B cell (primary cell): ENCODE measurements at places on chromosomes 5 and 9. TPM values are rescaled to one million over a fixed set of nuclear protein-coding genes. Genes with fewer than 3 reads are reported as not detected.

DNA sequence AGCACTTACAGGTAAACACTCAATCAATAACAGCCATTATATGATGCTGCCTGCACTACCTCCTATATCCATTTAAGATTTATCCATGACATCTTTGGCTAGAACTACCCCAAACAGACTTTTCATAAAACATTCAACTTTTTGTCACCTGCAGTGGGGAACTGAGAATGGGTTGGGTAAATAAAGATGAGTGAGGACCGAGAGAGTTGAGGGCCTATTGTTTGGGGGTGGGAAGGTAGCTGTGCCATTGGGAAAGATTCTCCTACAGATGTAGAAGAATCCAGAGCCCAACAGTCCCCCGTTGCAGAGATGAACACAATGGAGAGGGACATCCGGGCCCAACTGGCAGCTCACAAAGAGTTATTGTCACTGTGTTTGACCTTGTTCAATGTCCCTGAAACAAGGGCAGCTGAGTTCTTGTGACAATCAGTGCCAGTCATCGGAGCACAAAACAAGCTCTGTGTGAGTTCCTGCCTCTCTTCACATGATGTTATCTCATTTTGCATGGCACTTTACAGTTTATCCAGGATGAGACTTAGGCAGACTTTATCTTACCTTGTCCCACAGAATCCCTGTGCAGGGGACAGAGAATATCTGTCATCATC, 11.5 kb upstream of the SLC31A2 start:
- no peak for DNase-seq

Gene INSL6
- polyA plus RNA-seq, result not detected in 2 replicates

DNA sequence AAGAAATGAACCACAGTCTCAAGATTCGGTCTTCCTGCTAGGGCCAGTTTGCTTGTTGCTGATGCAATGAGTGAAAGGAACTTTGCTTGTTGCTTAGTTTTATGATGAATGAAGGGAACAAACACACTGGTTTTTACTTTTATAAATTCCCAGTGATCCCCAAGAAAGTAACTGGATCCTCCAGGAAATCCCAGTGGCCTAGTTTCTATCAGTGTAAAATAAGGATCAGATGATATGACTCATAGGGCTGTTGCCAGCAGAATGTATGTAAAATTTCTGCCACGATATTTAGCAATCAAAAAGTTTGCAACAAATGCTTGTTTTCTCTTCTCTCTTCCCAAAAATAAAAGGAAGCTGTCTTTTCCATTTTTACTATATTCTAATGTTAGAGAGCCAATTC, 160.1 kb upstream of the CDKN2B start:
- DNase-seq, result no peak

GRCh38 chr9:130527651-130528310, 51.6 kb upstream of the FUBP3 start:
- no peak for DNase-seq

DNA sequence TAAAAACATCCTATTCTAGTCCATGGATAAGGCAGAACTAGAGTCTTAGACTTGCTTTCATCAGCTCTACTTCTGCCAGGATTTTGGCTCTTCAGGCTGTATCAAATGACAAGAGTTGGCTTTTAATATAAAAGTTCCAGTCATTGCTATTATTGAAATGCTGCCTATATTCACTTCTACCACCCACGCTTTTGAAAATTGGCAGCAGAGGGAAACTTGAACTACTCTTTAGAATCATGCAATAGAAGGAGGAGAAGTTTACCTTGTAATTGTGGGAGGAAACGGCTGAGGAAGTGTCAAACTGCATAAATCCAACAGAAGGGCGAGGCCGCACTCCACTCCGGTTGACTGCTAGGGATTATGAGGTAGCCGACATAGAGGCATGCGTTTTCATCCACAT, 122.6 kb upstream of the BASP1 start:
- no peak for DNase-seq

Gene COL5A1
- polyA plus RNA-seq, result 0.06 and 0.37 TPM in 2 replicates

Gene SOHLH1
- polyA plus RNA-seq, result not detected in 2 replicates

- DNase-seq, result no peak
Observed at GRCh38 chr5:157548513-157549282, 26.9 kb downstream of the ADAM19 start.

GRCh38 chr9:122217640-122218039, 11.1 kb downstream of the LHX6 start:
- no peak for DNase-seq

Gene CRB2
- 1.1 and 1.4 TPM in 2 replicates for polyA plus RNA-seq

DNA sequence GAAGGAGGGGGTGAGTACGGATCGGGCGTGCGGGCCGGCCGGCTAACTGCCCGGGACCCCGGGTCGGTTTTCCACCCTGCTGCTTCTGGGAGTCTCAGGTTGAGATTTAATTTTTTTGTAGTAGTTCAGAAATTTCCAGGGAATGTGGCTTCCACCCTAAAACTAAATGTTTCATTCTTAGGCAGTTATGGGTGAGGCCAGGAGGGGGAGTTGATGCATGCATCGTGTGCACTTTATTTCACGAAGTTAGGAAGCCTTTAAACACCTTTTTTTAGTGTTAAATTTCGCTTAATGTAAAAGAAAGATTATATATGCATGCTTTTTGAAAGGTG, 905 bp downstream of the CDK9 start:
- DNase-seq, result no peak

DNA sequence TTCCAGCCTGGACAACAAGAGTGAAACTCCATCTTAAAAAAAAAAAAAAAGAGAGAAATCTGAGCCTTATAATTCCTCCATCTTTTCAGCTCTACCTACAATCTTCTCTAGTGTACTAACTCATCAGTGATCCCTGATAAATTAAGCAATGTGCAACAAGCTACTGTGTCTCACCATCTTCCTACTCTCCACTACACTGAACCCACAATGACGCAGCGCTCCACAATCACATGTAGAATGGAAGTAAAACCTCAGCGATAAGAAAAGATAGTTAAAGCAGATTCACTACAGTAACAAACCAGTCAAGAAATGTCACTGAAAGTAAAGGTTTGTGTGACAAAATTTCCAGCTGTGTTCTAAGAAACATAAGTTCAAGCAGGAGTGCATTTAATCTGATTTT, 13.5 kb downstream of the ABCA1 start:
- DNase-seq, result no peak

Gene SPINK7
- not detected in 2 replicates for polyA plus RNA-seq

DNA sequence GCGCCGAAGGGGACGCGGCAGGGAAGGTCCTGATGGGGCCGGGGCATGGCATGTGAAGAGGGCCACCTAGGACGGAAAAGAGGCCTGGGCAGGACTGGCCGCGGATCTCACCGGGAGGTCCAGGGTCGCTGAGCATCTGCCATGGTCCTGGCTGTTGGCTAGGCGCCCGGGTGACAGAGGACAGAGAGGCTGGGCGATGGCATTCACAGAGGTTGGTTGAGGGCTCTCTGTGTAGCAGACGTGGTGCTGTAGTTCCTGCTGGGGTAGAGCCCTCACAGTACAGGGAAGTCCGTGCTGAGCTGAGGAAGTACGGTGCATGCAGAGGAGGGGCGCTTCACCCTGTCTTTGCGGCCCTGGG, 427 bp downstream of the PCYOX1L start:
- DNase-seq, result peak; percentile 53

GRCh38 chr5:154466671-154467070, 11.4 kb downstream of the HAND1 start:
- DNase-seq, result no peak

- no peak for DNase-seq
Observed at GRCh38 chr9:75926385-75926784, 35.9 kb downstream of the PCSK5 start.

Gene NEUROG1
- polyA plus RNA-seq, result not detected in 2 replicates

GRCh38 chr5:127400946-127401670, 110.5 kb downstream of the MEGF10 start:
- DNase-seq, result no peak

DNA sequence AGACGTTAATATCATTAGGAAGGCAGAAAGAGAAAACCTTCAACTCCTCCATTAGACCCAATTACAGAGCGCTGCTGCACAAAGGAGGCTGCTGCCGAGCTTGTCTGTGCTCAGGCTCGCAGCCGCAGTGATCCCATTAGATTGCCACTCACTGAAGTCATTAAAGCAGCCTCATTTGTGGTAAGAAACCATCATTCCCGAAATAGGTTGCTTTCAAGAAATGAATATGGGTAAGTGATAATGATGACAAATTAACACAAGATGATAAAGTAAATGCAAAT, 137.2 kb downstream of the CAVIN4 start:
- DNase-seq, result no peak
